Stimulated activated CD8-positive, alpha-beta memory T cell treated with anti-CD3 and anti-CD28 coated beads, Interleukin-7, amount 100 ng/mL, for 1 hour (primary cell): ENCODE measurements at places on chromosomes 5 and 9.

- DNase-seq: no peak
Measured at GRCh38 chr5:172556971-172557461, 84.0 kb upstream of the NEURL1B start.

DNA sequence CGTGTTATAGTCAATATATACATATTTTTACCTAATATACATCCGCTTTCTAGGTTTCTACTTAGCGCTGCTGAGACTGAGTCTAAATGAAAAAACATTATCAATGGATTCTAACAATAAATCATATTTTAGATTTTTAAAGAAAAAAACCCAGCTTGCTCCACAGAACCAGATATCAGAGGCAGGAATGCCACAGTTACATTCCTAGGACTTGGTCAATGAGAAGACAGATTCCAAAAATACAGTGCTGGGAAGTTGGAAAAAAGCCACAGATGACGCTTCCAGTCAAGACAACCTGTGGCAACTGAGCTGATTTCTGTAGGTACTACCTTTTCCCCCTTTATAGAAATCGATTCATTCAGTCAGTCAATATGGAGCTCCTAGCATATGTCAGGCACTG is 577 bp upstream of the CCDC112 start:
- no peak for DNase-seq

DNA sequence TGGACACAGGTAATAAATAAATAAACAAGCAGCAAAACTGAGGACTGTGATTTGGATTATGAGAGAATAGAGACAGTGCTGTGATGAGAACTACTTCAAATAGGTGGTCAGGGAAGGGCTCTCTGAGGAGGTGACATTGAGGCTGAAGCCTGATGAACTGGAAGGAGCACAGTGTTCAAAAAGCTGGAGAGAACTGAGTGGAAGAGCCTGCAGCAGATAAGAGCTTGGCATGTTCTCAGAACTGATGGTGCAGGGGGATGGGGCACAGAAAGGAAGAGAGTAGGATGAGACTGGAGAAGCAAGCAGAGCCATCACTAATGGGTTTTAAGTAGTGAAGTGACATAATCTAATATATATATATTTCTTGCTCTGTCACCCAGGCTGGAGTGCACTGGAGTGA is 11.2 kb upstream of the TPM2 start:
- no peak for DNase-seq

DNA sequence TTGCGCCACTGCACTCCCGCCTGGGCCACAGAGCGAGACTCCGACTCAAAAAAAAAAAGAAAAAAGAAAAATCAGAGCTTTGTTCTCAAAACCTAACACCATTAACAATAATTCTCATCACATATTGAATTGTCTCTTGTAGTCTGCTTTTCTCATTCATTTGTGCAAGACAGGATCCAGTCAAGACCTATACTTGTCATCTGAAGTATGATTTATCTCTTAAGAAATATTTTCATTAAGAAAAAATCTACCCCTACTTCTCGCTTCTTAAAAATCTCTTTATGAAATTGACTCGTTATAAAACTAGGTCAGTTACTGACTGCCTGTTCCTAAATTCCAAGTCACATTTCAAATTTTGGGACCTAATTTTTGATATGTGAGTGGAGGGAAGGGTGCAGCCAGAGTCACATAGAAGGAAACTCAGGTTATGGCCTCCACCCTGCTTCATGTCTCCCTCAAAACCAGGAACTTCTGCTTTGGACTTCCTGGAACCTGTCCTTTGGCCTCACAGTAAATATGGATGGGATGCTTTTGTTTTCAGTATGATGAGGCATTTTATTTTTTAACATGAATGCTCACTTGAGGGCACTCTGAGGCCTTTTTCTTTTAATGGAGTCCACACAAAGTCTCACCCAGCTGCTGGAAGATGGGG is 18.9 kb downstream of the ZNF169 start:
- DNase-seq: no peak

DNA sequence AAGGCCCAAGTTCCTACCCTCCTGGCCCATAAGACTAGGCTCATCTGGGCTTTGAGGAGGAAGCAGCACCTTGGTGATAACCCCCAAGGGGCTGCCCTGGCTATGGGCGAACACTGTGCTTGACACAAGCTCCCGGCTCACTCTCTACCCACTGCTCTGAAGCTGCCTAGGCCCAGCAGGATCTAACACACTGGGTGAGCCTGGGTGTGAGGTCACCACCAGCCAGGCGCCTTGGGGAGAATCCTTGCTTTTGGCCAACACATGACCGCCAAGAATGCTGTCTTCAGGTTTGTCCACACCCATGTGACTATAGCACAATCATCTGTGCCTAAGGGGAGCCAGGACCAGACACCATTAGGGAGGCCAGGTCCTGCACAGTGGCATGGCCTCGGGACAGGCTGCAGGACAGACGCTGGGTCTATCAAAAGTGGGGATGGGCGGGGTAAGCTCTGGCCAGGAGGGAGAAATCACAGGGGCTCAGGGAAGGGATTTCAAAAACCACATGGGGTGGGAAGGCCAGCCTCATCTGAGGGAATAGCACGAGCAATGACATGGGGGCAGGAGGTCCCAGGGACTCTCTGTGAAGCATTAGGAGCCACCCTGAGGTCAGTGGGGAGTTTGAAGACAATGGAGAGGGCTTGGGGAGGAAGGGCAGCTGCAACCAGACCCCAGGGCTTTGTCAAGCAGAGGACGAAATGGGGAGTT is 29.6 kb downstream of the BICD2 start:
- no peak for DNase-seq

- DNase-seq: no peak
Measured at GRCh38 chr5:33272288-33272687, 168.5 kb upstream of the TARS1 start.

DNA sequence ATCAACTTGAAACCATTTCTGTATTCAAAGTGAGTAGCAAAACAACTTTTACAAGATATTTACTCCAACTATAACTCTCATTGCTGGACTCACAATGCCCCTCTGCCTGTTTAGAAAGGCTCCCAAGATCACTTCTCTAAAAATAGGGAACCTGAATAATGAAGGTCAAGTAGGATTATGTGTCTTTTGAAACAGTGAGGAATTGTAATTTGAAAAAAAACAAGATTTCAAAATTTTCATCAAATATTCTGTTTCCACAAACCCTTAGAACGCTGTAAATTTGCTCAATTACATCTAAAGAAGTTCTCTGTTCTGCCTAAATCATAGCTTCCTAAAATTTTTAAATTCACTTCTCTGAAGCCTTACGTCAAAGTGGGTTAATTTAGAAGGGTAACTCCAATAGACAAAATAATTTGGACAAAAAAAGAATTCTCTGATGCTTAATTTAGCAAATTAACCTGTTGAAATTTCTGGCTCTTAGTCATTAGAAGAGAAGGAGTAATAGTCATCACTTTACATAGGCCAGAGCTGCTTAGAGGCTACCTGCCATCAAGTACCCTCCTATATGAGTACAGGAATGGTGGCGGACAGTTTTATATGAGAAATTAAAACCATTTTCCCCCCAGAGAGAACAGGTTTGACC is 4.0 kb downstream of the ELL2 start:
- DNase-seq: no peak

DNA sequence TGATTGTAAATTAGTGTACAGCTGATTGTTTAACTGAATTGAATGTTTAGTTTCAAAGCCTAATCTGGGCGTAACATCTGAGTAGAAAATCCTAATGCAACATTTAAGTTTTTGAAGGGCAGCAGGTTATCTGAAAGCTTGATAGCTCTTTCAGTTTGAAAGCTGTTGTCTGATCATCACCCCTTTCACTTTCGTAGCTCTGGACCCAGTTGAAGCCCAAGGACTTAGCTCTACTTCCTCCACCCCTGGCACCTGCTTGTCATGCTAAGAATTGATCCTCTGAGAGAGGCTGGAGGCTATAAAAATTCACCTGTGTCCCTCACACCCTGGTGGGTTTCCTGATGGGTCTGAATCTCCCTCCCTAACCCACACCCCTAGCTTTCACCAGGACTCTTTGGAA is 86.0 kb downstream of the ZFAND5 start:
- DNase-seq: no peak

GRCh38 chr5:88887342-88887741 is 4.4 kb upstream of the MEF2C start:
- no peak for DNase-seq

- DNase-seq: no peak
Measured at GRCh38 chr5:44332285-44332971, 56.8 kb downstream of the FGF10 start.

DNA sequence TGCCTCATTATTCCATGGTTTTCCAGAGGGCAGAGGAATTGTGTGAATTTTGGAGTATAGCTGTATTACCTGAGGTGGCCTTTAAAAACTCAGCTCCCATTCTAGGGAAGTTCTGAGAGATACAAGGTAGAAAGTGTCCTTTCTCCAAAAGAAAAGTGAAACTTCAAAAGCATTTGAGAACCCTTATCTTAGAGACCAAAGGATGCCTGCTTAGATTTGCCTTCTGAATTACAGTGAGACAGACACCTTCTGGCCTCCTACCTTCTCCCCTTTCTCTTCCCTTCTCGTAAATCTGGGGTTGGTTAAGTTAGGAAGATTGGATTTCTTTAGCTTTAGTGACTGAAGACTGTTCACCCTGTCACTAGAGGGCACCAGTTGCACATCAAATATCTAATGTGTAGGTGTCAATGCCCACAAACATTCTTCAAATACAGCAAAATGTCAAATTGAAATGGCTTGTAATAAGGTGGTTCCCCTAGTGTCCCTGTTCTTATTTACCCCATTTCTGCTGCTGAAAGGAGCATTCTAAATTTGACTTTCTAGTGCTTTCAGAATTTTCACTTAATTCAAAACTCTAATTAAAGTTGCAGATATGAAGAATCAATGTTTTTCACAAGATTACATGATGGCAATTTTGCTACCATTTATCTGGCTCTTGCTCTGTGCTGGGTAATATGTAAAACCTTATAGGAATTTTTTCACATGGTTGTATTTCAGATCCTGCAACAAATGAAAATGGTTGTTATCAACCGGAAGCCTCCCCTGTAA is 46.7 kb downstream of the PRRC1 start:
- DNase-seq: no peak

- DNase-seq: no peak
Measured at GRCh38 chr5:74361406-74362358, 278.8 kb downstream of the ENC1 start.

DNA sequence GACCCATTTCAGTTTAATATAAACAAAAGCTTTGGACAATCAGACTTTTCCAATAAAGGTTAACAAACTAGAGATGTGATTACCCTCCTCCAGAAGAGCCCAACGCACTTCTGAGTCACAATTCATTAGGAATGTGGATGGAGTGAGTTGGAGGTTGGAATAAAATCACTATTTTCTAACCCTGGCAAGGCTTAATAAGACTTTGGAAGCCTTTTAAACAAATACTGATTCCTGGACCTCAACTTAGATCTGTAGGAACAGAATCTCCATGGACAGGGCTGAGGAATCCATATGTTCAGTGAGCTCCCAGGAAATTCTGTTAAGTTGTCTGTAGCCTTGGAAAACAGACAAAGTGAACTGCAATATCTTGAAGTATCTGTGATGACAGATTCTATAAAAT is 233.5 kb upstream of the ELL2 start:
- DNase-seq: no peak

DNA sequence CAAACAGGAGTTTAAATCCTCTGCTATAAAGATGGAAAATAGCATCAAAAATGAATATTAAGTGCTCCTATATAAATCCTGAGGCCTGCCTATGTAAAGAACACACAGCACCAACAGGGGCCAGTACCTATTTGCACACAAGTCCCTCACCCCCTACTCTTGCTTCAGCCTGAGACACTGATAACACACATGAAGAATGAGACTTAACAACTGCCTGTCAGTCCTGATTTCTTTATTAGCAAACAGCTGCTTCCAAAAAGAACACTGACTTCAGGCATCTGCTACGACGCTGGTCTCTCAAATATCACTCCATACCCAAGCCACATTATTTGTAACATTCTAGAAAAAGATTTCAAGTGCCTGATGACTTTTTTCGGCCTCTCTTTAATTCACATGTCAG is 55.5 kb downstream of the MYO10 start:
- no peak for DNase-seq

DNA sequence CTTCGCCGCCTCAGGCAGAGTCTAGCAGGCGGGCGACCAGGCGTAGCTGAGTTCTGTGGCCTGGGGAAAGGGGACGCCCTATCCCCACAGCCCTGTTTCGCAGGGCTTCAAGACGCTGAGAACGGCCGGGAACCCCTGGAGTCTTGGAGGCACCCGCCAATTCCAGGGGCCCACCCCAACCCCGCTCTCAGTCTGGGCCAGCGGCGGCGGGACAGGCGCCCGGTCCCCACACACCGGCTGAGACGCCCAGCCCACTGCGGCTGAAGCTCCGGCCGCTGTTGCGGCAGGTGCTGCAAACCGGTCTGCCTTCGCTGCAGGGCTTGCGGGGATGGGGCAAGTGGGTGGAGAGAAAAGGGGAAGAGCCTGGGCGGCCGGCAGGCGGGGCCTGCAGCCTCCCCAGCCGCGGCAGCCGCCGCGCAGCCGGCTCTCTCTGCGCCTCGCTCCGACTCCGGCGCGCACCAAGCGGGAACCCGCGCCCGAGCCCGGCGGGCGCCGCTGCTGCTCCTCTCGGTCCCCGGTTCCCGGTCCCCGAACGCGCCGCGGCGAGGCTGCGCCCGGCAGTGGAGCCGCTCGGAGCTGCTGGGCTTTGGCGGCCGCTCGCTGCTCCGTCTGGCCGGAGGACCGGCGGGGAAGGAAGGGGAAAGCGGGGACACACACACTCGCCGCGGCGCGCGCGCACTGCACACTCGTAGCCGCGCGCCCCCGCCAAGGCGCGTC is at the start of gene PIP5K1B:
Gene PIP5K1B (plus strand): TSS at position 427 of the 717 bp plus-strand sequence. CDS start 117,375 bp downstream, outside the sequence.
- no peak for DNase-seq

DNA sequence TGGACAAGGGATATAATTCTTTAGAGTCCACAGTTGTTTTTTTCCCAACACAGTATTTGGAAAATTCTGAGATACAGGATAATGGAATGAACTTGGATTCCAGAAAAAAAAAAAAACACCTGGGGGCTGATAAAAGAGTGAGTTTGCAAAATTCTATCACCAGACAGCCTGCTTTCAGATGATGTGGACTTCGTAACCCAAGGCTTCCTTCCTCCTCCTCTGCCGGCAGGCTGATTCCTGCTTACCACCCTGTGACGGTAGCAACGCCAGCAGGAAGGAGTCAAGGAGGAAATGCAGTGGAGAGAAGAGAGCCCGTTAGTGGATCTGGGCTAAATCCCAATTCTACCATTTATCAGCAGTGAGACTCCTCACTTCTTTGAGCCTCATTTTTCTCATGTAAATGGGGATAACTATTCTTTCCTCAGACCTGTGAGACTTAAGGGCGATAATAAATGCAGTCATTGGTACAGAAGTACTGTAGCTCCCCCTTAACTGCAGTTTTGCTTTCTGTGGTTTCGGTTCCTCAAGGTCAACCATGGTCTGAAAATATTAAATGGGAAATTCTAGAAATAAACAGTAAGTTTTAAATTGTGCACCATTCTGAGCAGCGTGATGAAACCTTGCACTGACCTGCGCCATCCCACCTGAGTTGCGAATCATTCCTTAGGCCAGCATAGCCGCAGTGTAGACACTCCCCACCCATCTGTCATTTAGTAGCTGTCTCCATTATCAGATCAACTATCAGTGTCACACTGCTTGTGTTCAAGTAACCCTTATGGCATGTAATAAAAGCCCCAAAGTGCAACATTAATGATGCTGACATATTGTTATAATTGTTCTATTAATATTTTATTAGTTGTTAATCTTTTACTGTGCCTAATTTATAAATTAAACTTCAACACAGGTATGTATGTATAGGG is 71.4 kb downstream of the DCP2 start:
- DNase-seq: no peak

GRCh38 chr5:73352649-73353230 is 95.8 kb downstream of the FOXD1 start:
- no peak for DNase-seq
